ENCODE measurements at places on chromosomes 2 and 18.

- DNase-seq: no peak
Observed at GRCh38 chr2:60867848-60868247, 13.5 kb upstream of the REL start.

- DNase-seq: no peak
Observed at GRCh38 chr2:203934041-203934492, 2.5 kb upstream of the ICOS start.

- no peak for DNase-seq
Observed at GRCh38 chr2:62506421-62506750, 391 bp upstream of the TMEM17 start.

GRCh38 chr18:76621782-76622495 lies 126.9 kb upstream of the ZNF516 start:
- no peak for DNase-seq

DNA sequence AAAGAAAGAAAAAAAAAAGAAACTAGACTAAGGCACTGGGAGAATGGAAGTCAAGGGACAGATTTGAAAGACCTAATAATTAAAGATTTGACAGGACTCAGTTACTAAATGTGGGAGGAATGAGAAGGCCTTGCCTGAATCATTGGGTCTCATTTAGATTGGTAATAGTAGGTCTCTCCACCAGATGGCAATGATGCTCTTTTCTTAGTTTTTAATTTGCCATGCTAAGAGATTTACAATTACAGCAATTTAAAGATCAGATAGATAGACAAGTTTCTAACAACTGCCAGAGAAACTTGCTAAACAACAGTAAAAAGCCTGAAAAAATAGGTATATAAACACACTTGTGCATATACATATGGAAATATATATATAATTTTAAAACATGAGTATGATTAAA lies 153.0 kb downstream of the TMEM247 start:
- DNase-seq: no peak

DNA sequence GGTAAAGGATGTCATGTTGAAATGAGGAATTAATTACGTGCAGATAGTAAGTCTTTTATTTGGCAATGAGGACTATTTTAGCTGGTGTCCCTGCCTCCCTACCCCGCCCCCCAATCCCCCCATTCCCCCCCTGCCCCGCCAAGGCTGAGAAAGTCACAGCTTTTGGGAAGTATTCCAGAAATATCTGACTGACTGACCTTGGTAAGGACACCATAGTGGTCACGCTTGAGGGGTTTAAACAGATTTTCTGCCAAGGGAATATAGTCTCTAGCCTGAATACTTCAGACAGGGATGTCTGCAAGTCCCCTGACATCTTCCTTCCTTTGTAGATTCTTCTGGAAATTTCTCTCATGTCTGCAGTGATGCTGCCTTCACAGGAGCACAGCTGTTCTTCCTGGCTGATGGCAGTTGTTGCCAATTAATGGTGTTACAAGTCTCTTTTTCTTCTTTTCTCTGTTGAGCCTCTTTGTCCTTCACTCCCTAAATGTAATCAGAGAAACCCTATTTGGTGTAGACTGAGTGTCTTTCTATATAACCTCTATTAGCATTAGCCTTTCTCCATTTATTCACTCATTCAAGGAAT lies 53.7 kb upstream of the MGAT5 start:
- DNase-seq: no peak
